ENCODE measurements at places on chromosomes 13 and 19. TPM values are rescaled to one million over a fixed set of nuclear protein-coding genes. Genes with fewer than 3 reads are reported as not detected.

ADGRE1 gene
- total RNA-seq, result not detected

LILRB5 gene
- total RNA-seq, result not detected

TGFBR3L gene
- total RNA-seq, result 0.76 TPM

LHB gene
- not detected for total RNA-seq

VMAC gene
- 3.2 TPM for total RNA-seq
